ENCODE measurements at places on chromosomes 6 and 20.

- peak; percentile 16 for DNase-seq
These were observed 498.9 kb downstream of the BCKDHB start for GRCh38 chr6:80605165-80605989.

DNA sequence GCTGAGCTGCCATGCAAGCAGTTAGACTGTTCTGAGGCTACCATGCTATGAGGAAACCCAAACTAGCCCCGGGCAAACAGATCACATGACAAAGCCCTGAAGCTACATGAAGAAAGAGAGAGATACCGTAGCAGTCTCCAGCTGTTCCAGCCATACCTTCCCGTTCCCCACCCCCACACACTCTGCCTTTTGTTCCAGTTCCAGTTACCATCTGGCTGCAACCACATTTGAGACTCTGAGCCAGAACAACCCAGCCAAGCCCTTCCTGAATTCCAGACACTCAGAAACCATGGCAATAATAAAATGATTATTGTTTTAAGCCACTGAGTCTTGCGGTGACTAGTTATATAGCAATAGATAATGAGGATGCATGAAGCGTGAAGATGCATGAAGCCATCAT, 28.3 kb downstream of the RIN2 start:
- DNase-seq: peak; percentile 26

- no peak for DNase-seq
These were observed 72.5 kb downstream of the SNX9 start for GRCh38 chr6:157895585-157895984.

DNA sequence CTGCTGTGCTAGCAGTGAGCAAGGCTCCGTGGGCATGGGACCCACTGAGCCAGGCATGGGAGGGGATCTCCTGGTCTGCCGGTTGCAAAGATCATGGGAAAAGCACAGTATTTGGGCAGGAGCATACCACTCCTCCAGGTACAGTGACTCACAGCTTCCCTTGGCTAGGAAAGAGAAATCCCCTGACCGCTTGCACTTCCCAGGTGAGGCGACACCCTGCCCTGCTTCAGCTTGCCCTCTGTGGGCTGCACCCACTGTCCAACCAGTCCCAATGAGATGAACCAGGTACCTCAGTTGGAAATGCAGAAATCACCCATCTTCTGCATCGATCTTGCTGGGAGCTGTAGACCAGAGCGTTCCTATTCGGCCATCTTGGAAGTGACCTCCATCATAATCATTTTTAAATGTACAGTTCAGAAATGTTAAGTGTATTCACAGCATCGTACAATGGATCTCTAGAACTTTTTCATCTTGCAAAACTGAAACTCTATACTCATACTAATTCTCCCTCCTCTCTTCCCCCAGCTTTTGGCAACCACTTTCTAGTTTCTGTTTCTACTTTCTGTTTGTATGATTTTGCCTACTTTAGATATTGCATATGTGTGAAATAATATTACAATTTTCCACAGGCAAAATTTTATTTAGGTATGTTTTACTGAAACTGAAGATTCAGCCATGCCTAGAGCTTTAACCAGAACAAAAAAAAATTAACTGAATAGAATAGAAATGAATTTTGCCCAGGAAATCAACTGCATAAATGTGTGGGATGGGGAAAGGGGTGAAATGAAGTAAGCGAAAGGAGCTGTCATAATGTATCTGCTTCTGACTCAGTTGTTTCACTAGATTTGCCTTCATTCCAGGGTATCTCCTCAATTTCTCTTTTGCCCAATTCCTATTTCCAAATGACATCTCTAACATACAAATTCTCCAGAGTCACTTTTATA, 100.0 kb downstream of the RWDD2A start:
- no peak for DNase-seq

DNA sequence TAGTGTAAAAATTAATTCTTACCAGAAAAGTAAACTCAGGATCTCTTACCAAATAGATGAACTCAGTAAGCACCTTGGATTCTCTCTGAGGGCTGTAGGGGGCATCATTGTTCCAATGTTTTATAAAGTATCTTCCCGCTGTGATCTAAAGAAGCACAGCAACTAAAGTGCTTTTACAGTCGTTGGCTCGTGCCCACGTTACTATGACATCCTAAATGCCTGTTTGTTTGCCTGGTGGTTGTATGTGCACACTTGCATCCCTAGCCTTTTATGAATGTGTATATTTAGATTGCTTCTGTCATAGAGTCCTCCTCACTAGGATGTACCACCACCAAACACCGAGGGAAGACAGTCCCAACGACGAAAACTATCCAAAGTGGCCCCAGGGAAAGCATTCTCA, 34.5 kb downstream of the SLX4IP start:
- peak; percentile 22 for DNase-seq

DNA sequence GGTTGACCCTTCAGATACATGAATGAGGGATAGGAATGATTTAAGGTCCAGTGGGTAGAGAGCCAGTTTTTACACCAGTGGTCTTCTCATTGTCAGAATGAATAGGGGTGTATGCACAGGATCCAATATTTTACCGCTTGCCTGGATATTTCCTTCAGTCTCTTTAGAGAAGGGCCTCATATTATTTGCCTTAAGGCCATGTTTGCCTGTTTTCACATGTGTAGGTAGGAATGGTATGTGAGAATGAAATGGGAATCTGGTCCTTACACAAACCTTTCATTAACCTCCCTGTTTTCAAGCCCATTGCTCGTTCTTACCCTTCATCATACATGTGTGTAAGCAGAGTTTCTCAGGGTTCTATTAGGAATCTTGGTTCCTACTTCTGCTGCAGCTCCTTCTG, 62.4 kb downstream of the LIN28B start:
- DNase-seq: no peak

GRCh38 chr6:113291751-113292445, 565.2 kb upstream of the MARCKS start:
- DNase-seq: no peak

- peak; percentile 52 for DNase-seq
These were observed 1.5 kb upstream of the MSH5 start for GRCh38 chr6:31737991-31738979.

- DNase-seq: no peak
These were observed 159.6 kb upstream of the FLRT3 start for GRCh38 chr20:14497004-14497403.

GRCh38 chr6:91865889-91866288, 1279.0 kb upstream of the MAP3K7 start:
- DNase-seq: no peak

GRCh38 chr6:6560909-6561308, 27.6 kb upstream of the LY86 start:
- no peak for DNase-seq

DNA sequence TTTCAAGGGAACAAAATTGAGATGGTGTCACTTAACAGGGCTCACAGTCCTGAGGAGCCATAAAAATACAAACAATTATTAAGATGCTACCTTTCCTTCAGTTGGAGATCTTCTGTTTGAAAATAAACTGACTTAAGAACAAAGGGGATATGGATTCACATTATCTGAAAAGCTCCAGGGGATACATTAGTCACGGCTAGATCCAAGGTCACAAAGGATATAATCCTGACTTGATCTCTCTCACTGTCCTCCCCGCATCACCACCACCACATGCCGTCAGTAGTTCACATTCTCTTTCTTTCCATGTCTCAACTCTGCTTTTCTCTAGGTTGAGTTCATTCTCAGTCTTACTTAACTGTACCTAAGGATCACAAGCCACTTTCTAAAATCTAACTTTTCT, 530.4 kb upstream of the MARCKS start:
- no peak for DNase-seq

DNA sequence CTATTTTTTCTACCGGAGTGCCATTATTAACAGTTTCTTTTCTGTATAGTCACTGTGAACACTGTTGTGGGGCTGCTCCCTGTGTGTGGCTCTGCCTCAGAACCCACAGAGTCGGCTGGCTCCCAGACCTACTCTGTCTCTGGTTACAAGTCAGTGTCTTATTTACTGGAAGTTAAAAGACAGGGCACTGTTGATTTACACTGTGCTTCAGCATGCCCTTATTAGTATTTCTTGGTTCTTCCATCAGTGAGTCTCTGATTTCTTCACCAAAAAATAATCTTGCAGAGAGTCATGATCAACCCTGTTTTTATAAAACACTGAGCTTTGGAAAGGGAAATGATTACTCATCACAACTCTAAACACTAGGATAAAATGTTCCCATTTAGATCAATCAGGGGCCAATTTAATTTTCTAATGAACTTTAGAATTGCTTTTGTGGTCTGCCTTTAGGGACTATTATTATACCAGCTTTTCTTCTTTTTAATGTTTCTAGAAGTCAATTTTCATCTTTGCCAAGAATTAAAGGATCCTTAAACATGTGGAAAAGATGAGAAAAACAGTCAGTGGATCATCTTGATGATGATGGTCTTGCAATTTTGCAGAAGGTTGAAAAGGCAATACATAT, 92.6 kb downstream of the UTRN start:
- DNase-seq: no peak

DNA sequence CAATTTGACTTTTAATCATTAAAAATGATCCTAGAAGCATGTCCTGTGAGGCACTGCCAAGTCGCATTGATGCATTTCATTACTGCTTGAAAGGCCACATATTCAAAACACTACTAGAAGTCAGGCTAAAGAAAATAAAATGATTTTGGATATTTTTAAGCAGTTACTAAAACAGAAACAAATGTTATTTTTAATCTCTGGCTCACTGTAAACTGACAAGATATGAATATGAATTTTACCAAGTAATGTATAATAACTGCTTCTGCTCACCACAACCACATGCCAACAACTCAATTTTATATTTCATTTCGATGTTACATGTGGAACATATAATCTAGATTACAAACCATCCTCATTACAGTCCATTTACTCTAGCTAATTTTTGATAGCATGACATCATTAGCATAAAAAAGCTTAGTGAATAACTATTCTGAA, 90.6 kb downstream of the ATXN1 start:
- DNase-seq: no peak

GRCh38 chr6:2439632-2440031, 194.2 kb upstream of the GMDS start:
- no peak for DNase-seq

GRCh38 chr20:37850724-37851355, 52.1 kb upstream of the VSTM2L start:
- DNase-seq: no peak

DNA sequence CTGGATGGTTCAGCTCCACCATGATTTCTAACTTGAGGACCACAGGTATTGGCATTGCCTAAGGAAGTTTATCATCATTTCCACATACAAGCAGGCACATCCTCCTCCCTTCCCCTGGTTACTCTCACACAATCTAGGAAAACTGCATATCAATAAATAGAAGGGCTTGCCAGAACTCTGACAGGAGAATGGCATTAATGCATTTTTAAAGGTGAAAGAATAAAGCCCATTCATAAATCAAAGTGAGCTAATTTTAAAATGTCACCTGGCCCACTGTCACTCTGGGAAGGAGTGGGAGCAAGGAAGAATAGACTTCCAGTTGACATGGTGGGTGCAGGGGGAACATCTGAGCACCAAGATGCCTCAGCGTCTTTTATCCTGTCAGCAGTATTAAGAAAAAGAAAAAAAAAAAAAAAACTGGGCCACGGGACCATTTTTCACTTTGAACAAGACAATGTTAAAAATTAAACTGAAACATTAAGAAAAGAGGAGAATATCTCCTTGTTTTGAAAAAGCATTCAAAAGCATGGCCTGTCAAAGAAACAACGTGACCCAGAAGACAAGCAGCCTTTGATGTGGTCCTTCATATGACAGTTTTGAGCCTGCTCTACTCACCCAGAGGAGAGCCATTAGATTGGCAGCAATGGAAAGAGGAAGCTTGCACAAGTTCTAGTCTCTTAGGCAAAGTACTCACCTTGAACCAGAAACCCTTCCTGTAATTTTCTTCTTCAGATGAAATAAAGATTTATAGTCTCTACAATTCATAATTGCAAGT, 39.3 kb upstream of the SMLR1 start:
- no peak for DNase-seq

DNA sequence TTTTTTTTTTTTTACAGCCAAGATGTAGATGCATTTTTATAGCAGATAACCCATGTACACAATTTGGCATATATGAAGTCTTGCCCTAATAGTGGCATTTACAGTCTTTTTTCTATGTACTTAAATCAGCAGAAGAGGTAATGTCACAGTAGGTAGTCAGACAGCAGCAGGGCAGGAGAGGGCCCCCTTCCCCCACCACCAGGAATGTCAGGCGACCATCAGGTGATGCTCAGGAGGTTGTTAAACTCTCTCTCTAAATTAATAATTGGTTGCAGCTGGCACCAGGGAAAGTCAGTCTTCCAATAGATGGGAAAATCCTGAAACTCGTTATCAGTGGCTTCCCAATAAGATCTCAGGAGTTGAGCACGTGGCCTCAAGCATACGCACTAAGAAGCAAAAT, 188.0 kb upstream of the ADGRB3 start:
- DNase-seq: no peak

- DNase-seq: no peak
These were observed 14.6 kb upstream of the TAAR1 start for GRCh38 chr6:132673376-132674094.

DNA sequence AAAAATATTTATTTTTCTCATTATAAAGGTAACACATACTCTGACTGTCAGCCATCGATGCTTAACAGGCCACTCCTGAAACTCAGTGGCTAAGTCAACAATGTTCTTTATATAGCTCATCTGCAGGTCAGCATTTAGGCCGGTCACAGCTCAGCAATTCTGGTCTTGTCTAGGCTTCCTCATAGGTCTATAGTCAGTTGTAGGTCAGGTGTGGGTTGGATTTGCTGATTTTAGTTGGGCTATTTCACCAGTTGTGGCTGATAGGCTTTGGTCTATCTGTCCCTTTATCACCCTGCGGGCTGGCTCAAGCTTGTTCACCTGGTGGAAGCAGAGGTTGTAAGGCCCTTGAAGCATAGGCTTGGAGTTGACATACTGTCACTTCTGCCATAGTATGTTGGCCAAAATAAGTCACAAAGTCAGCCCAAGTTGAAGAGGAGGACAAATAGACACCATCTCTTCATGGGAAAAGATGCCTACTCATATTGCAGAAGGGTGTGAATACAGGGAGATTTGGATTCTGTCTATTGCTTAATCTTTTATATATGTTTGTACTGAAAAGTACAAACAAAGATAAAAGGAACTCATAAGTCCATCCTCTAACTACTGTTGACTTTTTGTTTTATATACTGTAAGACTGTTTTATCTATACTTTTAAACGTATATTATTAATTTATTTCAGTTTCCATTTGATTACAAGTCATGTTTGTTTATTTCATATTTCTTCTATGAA, 75.0 kb downstream of the BCKDHB start:
- no peak for DNase-seq

GRCh38 chr6:96015518-96016333, at the start of gene FUT9:
Gene FUT9, plus strand, starts transcription at chr6:96015974. Its CDS starts 187,182 bp downstream, at chr6:96203156.
- no peak for DNase-seq

GRCh38 chr6:38749473-38749872, 34.4 kb downstream of the DNAH8 start:
- no peak for DNase-seq

DNA sequence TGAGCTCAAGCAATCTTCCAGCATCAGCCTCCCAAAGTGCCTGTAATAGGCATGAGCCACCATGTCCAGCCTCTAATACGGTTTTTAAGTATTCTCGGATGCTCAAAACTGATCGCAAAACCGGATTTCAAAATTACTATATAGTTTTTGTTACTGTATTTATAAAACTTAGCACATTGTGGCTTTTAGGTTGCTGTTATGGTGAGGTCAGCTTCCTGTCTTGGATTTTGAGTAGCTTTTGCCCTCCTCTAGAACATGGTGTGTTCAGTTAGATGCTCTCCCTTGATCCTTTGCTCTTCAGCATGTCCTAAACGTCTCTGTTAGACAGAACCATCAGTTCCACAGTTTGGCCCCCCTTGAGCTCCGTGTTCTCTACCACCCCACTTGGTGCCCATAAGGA, 96.2 kb downstream of the RPP40 start:
- no peak for DNase-seq

Data from tibial nerve (tissue), 4 donors.